ENCODE measurements at places on chromosomes 1 and 21. TPM values are rescaled to one million over a fixed set of nuclear protein-coding genes. Genes with fewer than 3 reads are reported as not detected.

DNA sequence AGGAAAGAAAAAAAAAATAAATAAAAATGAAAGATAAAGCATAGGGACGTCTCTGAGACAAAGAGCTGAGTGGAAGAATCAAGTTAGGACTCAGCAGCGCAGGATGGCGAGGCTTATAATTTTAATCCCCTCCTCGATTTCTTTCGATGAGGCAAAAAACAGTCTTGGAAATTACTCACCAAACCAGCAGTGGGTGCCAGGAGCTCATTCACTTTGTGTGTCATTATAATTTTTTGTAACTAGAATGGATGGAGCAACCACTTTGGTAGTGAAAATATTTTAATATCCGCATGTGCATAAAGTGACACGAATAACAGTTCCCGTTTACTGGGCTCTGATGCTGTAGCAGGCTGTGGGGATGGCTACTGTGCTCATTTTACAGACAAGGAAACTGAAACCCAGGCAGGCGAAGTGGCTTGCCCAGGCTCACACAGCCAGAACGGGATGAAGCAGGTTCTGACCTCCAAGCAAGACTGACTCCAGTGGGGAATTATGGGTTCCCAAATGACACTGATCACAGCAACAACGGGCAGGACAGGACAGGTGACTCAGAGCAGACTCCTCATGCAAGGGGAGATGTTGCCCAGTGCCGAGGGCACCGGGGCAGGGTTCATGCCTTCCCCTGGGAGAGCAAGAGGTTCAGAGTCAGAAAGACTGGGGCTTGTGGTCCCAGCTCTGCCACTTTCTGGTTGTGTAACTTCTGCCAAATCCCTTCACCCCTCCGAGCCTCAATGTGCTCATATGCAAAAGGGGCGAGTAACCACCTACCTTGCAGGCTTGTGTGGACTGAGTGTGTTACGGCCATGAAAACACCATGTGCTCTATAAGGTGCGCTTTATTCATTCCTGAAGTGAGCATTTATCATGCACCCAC, 63.6 kb downstream of the RUNX3 start:
- no peak overlapping the region for H3K4me3 ChIP-seq
- H3K27ac ChIP-seq: no peak overlapping the region
- DNase-seq: no peak
- H3K36me3 ChIP-seq: no peaks in the 10 kb centered on the region

DNA sequence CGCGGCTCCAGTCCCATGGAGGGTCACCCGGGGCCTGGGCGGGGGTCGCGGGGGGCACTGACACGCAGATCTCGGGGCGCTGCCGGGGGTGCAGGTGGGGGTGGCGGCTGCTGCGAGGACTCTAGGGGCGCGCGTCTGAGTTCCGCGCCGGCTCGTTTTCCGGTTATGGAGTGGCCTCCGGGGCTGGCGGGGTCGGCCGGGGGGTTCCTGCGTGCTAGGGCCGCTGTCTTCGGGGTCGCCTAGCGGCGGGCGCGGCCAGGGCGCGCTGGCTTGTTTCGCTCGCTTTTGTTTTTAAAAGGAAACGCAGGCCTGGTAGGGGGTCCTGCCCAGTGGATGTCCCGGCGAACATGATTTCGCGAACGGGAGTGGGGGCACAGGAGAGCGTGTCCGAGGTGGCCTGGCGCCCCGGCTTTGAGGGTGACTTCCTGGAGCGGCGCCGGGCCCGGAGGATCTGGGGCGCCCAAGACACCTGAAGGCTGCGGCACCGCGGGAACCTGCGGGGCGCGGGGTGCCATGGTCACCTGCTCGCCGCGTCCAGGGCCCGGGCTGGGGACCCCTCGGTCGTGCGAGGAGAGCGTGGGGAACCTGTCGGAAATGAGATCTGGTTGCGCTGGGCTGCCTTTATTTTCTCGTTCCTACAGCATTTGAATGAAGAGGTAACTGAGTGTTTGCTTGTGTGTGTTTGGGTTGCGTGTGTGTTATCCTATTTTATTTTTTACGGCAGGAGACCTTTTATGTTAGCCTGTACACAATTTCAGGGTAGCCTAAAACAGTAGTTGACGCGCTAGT, 618 bp downstream of the ETS2 start:
- peak overlapping the region; percentile 80 for H3K27ac ChIP-seq
- H3K36me3 ChIP-seq: peaks cover 16% of the 10 kb centered on the region

GJA8 gene
- total RNA-seq: not detected

BSND gene
- total RNA-seq: not detected

DNA sequence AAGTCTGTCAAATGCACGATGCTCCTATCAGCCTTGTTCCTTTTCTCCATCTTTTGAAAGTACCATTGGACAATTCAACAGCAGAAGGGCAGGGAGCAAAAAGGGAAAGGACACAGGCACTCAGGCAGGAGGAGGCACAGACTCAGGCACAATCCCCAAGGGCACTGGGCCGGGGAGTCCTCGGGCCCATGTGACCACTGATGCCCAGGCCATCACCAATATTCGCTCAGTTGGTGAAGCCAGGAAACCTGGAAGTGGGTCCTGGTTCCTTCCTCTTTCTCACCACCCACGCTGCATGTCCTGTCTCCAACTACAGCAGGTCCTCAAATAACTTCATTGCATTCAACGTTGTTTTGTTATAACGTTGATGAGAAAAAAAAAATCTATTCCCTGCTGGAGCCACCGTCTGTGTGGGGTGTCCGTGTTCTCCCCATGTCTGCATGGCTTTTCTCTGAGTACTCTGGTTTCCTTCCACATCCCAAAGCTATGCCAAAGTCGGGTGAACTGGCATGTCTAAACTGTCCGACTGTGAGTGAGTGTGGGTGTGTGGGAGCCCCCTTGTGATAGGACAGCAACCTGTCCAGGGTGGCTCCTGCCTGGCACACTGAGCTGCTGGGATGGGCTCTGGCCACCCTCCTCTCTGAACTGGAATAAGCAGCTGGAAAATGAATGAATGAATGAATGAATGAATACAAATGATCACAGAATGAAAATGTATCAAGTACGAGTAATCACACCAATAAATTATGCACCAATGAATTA, 12.5 kb downstream of the NID1 start:
- no peak overlapping the region for H3K27ac ChIP-seq
- H3K36me3 ChIP-seq: no peaks in the 10 kb centered on the region

DNA sequence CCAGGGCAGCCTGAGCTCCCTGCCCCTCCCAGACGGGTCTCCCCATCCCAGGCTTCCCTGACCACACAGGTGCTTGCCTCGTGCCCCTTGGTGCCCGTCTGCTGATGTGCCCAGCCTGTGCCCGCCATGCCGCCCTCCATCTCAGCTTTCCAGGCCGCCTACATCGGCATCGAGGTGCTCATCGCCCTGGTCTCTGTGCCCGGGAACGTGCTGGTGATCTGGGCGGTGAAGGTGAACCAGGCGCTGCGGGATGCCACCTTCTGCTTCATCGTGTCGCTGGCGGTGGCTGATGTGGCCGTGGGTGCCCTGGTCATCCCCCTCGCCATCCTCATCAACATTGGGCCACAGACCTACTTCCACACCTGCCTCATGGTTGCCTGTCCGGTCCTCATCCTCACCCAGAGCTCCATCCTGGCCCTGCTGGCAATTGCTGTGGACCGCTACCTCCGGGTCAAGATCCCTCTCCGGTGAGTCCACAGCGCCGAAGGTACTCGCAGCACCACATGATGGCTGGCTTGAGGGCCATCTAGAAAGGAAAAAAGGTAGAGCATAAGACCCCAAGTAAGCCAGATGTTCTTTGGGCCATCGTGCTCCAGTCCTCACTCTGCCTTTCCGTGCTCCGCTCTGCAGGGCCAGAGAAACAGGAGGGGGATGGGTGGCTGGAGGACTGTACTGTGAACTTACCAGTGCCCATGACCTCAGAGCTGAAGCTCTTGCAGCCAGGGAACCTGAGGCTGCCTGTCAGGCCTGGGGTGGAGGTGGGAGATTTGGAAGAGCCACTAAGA, 1.4 kb downstream of the ADORA1 start:
- no peak overlapping the region for H3K27ac ChIP-seq
- DNase-seq: no peak
- no peaks in the 10 kb centered on the region for H3K36me3 ChIP-seq
- H3K27me3 ChIP-seq: peaks cover 2% of the 10 kb centered on the region
- peak overlapping the region; percentile 64 for H3K4me3 ChIP-seq
- peaks cover 25% of the 10 kb centered on the region for H3K4me1 ChIP-seq

- H3K4me3 ChIP-seq: no peak overlapping the region
- H3K27me3 ChIP-seq: no peaks in the 10 kb centered on the region
- H3K4me1 ChIP-seq: no peaks in the 10 kb centered on the region
- no peaks in the 10 kb centered on the region for H3K36me3 ChIP-seq
Measured at GRCh38 chr1:214673576-214673975, 70.6 kb downstream of the CENPF start.

RHD gene
- total RNA-seq: not detected

- H3K27me3 ChIP-seq: no peaks in the 10 kb centered on the region
- H3K27ac ChIP-seq: no peak overlapping the region
- no peaks in the 10 kb centered on the region for H3K4me1 ChIP-seq
- no peak overlapping the region for H3K4me3 ChIP-seq
- H3K36me3 ChIP-seq: no peaks in the 10 kb centered on the region
- no peak for DNase-seq
Measured at GRCh38 chr1:10771789-10772188, 24.7 kb downstream of the CASZ1 start.

DNA sequence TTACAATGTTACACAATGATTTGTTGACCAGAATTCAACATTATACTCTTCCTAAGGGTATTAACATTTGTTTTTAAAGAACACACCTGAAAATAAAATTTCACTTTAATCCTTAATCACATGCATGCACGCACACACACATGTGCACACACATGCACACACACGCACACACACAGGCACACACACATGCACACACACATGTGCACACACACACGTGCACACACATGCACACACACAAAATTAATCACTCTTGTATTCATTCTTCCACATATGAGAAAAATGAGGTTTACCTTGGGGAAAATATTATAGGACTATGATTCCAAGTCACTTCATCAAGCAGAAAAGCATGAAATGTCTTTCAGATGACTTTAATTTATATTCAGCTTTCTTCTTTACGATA, 331.8 kb upstream of the PLD5 start:
- H3K4me3 ChIP-seq: no peak overlapping the region
- no peak for DNase-seq
- H3K36me3 ChIP-seq: no peaks in the 10 kb centered on the region
- no peaks in the 10 kb centered on the region for H3K27me3 ChIP-seq
- H3K4me1 ChIP-seq: no peaks in the 10 kb centered on the region

DNA sequence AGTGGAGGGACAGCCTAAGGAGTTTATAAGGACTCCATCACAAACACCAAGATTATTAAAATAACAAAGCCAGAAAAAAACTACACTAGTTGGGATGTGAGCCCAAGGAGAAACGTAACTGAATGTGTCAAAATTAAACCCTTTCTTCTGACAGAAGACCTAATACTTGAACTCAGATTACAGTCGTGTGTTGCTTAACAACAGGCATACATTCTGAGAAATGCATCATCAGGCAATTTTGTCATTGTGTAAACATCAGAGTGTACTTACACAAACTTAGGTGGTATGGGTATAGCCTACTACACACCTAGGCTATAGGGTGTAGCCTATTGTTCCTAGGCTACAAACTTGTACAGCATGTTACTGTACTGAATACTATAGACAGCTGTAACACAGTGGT, 23.4 kb downstream of the DSTYK start:
- no peak overlapping the region for H3K4me3 ChIP-seq
- H3K27me3 ChIP-seq: no peaks in the 10 kb centered on the region
- no peaks in the 10 kb centered on the region for H3K36me3 ChIP-seq
- H3K27ac ChIP-seq: no peak overlapping the region
- DNase-seq: no peak

DNA sequence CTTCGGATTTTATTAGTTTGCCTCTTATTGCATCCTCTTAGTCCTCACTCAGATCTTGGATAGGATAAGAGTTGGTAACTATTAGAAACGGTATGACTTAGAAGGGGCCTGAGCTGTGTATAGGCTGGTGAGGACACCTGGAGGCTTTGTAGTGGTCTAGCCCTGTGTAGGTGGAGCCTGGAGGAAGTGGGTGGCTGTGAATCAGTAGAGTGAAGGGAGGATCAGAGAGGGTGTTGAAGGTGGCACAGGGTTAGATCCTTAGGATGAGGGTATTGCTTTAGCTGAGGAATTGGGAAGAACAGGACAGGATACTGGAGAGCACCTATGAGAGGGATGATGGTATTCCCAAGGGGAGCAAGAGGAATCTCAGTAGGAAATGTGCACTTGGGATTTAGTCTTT, 5.7 kb downstream of the VANGL1 start:
- H3K36me3 ChIP-seq: peaks cover 2% of the 10 kb centered on the region
- peaks cover 28% of the 10 kb centered on the region for H3K4me1 ChIP-seq
- no peaks in the 10 kb centered on the region for H3K27me3 ChIP-seq
- no peak overlapping the region for H3K4me3 ChIP-seq
- H3K27ac ChIP-seq: no peak overlapping the region

MYBPHL gene
- total RNA-seq: 1.0 TPM

CD84 gene
- 0.02 TPM for total RNA-seq

- H3K27ac ChIP-seq: no peak overlapping the region
- no peak overlapping the region for H3K4me3 ChIP-seq
- no peaks in the 10 kb centered on the region for H3K36me3 ChIP-seq
- H3K27me3 ChIP-seq: no peaks in the 10 kb centered on the region
- peaks cover 27% of the 10 kb centered on the region for H3K4me1 ChIP-seq
Measured at GRCh38 chr1:227893949-227894721, 53.6 kb downstream of the WNT9A start.

GRCh38 chr21:34992736-34993398, 56.2 kb downstream of the RUNX1 start:
- H3K4me1 ChIP-seq: peaks cover under 1% of the 10 kb centered on the region
- peaks cover 28% of the 10 kb centered on the region for H3K27me3 ChIP-seq
- no peak for DNase-seq
- no peaks in the 10 kb centered on the region for H3K36me3 ChIP-seq

DNA sequence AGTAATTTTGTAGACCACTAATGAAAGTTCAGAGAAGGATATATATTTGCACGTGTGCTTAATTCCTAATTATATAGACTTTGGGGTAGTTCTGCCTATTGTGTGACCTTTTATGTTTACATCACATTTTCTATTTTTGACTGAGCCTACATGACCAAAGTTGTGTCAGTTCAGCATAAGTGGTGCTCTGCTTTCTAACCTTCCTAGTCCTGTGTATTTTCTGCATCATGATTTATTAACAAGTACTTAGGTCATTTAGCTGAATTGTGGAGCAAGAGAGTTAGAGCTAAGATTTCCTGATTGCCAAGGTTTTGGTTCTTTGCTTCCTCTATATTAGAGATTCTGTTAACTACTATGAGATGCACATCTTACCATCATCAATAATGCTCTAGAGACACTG, 176.0 kb downstream of the C1orf21 start:
- no peaks in the 10 kb centered on the region for H3K4me1 ChIP-seq
- no peaks in the 10 kb centered on the region for H3K27me3 ChIP-seq
- no peak overlapping the region for H3K27ac ChIP-seq

DNA sequence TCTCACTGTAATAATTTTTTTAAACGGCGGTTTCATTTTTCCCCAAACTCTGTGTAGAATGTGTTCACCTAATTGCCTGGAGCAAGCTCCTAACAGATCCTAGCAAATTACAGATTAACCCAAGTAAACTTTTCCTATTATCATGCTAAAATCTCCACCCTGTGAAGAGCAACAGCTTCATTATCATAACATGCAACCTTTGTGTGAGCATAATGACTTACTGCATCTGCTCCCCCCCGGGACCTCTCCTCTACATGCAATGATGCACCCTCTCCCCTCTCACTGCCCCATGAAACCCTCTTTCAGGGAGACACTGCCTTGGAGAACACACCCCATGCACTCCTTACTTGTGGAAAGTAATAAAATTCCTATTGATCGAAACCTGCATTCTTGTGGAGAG, 717.0 kb upstream of the TMPRSS15 start:
- DNase-seq: no peak
- no peaks in the 10 kb centered on the region for H3K27me3 ChIP-seq
- H3K36me3 ChIP-seq: no peaks in the 10 kb centered on the region

GRCh38 chr1:5643360-5644107, 348.7 kb downstream of the NPHP4 start:
- H3K27me3 ChIP-seq: peaks cover 10% of the 10 kb centered on the region
- no peak for DNase-seq
- no peak overlapping the region for H3K27ac ChIP-seq
- no peaks in the 10 kb centered on the region for H3K4me1 ChIP-seq
